ENCODE measurements at places on chromosomes 5 and 9. TPM values are rescaled to one million over a fixed set of nuclear protein-coding genes. Genes with fewer than 3 reads are reported as not detected.

Gene POLR3G
- 2.1 TPM for total RNA-seq

Gene IFNA1
- total RNA-seq = not detected

Gene PCDHGA7
- total RNA-seq = 0.41 TPM

Gene ADGRD2
- not detected for total RNA-seq

- H3K27ac ChIP-seq = no peak overlapping the region
- DNase-seq = no peak
- H3K4me1 ChIP-seq = peaks cover 4% of the 10 kb centered on the region
- no peaks in the 10 kb centered on the region for H3K27me3 ChIP-seq
- no peaks in the 10 kb centered on the region for H3K36me3 ChIP-seq
These were observed 161.6 kb upstream of the CD180 start for GRCh38 chr5:67358186-67358585.

DNA sequence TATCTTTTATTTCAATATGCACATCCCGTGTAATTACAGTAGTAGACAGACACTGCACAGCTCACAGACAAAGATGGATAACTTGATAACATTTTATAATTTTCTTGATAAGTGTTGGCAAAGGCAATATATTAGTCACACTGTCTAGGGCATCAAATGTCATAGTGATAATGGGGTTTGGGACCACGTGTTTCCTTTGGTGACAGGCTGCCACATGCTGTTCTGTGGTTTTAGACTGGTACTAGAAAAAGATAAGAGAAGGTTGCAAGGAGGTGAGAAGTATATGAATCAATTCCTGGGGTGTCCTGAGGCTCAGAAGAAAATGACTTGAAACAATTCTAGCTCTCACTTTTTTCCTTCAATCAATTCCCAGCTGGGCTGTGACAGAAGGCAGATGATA lies 258.8 kb upstream of the CHD1 start:
- H3K36me3 ChIP-seq = no peaks in the 10 kb centered on the region
- no peaks in the 10 kb centered on the region for H3K27me3 ChIP-seq
- DNase-seq = no peak

DNA sequence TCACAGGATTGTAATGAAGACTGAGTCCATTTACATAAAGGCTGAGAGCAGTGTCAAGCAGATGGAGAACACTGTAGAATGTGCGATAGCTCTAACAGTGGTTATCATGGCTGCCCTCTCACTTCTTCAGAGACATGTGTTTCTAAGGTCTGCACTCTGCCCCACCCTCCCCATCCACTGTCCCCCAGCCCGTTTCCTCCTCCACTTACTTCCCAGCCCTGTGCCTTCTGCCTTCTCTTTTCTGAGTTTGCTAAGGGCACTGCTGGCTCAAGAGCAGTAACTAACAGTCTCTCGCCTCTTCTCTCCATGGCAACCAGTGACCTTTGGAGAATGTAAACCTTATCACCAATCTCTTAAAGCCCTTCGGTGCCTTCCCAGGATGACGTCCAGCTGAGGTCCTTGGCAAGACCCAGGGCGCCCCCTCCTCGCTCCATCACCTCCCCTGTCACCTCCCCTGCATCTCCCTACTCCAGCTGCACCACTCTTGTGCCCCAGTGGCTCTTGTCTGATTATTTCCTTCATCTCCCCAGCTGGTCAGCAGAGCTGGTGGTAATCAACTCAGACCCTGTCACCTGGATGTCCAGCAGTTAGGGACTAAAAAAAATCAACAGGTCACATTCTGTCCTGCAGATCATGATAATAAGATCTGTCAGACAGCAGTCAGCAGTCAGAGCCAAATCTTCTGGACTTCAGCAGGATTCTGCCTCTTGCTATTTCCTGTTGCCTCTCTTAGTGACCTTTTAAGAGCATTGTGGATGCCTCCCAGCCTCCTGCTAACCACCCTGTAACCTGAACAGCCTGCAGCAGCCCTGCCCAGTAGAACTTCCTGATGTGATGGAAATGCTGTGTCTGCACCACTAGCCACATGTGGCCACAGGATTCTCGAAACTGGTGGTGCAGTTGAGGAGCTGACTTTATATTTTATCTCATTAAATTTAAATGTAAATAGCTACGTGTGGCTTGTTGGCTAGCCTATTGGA lies 9.0 kb downstream of the FXN start:
- no peak for DNase-seq
- peaks cover 28% of the 10 kb centered on the region for H3K4me1 ChIP-seq
- peak overlapping the region; percentile 65 for H3K27ac ChIP-seq
- H3K36me3 ChIP-seq = peaks cover 8% of the 10 kb centered on the region
- H3K27me3 ChIP-seq = no peaks in the 10 kb centered on the region

DNA sequence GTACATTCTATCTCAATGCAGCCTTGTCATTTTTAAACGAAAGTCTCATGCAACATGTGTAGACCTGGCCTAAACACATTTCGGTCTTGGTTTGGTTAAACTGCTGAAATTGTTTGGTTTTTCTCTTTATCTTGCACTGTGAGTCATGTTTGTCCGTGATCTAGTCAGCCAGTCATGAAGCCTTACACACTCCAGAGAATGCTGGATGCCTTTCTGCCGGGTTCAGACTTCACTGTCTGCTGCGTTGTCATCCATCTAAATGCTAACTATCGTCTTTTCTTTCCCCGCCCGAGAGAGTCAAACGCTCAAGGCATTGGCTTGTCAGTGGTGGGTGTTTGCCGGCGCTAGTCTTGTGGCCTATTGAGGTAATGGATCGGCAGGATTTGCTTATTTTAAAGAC lies 1194.6 kb upstream of the WWC1 start:
- no peaks in the 10 kb centered on the region for H3K27me3 ChIP-seq
- no peak overlapping the region for H3K4me3 ChIP-seq
- no peak overlapping the region for H3K27ac ChIP-seq
- H3K36me3 ChIP-seq = no peaks in the 10 kb centered on the region

GRCh38 chr5:8720506-8720905 lies 825.4 kb downstream of the SEMA5A start:
- H3K4me1 ChIP-seq = peaks cover 7% of the 10 kb centered on the region
- H3K36me3 ChIP-seq = no peaks in the 10 kb centered on the region
- H3K4me3 ChIP-seq = no peak overlapping the region
- no peaks in the 10 kb centered on the region for H3K27me3 ChIP-seq
- H3K27ac ChIP-seq = no peak overlapping the region

DNA sequence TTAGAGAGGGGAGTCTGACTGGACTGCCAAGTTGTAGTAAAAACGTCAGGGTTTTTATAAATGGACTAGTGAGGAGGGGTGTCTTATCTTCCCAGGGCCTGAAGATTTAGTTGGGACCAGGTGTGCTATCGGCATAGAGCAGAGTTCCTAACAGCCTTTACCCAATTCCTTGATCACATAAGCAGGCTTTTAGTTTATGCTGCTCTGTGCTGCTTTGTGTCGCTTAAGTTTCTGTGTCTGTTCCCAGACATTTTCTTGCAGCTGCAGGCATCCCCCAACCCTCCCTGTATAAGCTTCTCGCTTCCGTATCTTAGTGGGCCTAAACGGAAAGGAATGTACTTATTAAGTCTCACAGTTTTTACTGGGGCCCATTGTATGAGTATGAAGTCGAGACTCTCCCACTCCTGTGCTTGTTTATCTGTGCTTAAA lies 2.6 kb upstream of the SMC5 start:
- H3K4me3 ChIP-seq = peak overlapping the region; percentile 60
- peaks cover 6% of the 10 kb centered on the region for H3K36me3 ChIP-seq
- peaks cover 45% of the 10 kb centered on the region for H3K4me1 ChIP-seq
- no peak for DNase-seq

DNA sequence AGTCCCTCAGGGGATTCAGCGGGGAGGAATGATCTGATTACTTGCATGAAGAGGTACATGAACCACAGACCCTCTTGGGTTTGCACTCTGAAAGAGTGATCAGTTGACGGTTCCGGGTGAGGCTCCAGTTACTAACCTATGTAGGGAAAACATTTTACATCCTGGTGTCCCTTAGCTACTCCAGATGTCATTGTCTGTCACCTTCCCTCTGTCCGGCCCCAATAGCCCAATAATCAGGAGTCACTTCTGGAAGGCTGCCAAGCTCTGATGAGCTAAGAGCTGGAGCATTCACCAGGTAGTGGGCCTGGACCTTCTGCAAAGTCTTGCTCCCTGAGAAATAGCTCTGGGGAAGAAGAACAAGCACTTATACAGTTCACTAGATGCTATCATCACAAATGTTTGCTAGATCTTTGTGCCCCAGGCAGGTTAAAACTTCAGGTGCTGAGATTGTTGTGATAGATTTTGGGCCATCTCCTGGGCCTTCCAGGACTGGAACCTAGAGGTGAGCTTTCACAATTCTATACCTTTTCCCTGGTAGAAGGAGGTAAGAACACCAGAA lies 64.5 kb downstream of the ENTREP1 start:
- no peaks in the 10 kb centered on the region for H3K27me3 ChIP-seq
- H3K36me3 ChIP-seq = no peaks in the 10 kb centered on the region
- H3K27ac ChIP-seq = no peak overlapping the region
- H3K4me3 ChIP-seq = no peak overlapping the region
- H3K4me1 ChIP-seq = peaks cover 12% of the 10 kb centered on the region

DNA sequence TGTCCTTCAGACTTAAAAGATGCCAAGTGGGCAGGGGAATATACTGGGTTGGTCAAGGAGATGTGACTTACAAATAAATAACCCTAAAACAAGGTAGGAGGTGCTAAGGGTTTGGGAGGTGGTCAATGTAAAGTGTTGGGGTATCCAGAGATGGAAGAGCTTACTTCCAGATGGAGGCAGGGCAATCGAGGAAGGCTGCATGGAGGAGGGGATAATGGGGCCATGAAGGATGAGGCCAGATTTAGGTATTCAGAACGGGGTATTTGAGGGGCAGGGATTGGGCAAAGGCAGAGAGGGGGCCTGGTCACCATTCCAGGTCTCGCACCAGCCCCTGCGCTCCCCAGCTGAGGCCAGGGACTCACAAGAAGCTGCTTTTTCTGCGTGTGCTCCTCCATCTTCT lies 57.9 kb upstream of the FBXW11 start:
- peaks cover 10% of the 10 kb centered on the region for H3K4me1 ChIP-seq
- H3K36me3 ChIP-seq = peaks cover 17% of the 10 kb centered on the region
- H3K27me3 ChIP-seq = no peaks in the 10 kb centered on the region
- H3K27ac ChIP-seq = no peak overlapping the region
- no peak for DNase-seq

DNA sequence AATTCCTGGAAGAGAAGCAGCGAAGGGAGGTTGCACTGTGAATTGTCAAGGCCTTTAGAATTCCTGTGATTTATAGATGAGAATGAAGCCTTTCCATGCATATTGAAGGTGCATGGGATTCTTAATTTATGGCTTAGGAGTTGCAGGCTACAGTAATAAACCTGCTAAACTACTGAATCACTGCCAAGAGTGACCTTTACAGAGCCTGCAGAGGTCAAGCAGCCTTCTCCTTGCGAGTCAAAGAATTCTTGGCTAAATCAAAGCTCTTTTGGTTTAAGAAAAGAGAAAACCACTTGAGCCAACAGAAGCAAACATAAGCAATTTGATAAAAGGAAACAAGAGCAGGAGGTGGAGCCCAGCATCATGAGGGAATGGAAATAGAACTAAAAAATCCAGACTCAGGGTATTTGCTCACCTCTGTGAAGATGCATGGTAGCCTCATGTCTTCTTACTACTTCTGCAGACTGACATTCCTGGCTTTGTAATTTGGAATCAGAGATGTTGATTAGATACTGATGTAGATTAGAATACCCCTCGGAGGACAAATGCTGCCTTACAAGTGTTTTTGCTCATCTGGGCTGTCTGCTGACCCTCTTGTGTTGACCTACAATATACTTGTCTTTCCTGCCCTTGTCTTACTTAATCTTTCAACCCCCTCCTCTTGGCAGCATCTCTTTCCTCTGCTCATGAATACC lies 90.3 kb upstream of the IFNK start:
- H3K4me1 ChIP-seq = peaks cover 54% of the 10 kb centered on the region
- H3K27me3 ChIP-seq = no peaks in the 10 kb centered on the region

DNA sequence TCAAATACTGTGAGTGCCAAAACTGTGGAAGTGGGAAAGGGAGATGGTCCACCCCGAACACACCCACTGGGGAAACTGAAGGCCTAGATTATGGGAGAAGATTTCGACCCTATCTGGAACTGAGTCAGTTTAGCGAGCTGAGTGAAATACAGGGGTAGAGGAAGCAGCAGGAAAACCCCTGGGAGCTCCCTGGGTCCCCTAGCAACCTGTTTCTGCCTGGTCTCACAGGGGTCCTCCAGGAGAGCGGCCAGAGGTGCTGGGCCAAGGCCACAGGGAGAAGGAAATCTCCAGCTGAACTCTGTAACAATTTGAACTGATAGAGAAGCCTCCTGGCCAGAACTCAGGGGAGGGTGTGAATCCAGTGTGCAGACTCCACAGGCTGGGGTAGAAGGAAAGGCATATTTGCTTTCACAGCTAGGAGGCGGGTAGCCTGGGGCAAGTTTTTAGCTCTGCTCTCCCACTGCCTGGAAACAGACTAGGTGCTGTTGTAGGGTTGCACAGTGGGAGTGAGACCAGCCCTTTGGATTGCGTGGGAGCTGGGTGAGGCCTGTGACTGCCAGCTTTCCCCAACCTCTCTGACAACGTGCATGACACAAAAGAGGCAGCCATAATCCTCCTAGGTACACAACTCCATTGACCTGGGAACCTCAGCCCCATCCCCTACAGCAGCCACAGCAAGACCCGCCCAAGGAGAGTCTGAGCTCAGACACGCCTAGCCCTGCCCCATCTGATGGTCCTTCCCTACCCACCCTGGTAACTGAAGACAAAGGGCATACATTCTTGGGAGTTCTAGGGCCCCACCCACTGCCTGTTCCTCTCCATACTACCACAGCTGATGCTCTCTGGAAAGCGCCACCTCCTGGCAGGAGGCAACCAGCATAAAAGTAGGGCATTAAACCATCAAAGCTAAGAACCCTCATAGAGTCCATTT lies 78.8 kb upstream of the GPBP1 start:
- H3K36me3 ChIP-seq = peaks cover 7% of the 10 kb centered on the region
- no peak overlapping the region for H3K4me3 ChIP-seq
- H3K27ac ChIP-seq = peak overlapping the region; percentile 4
- no peaks in the 10 kb centered on the region for H3K4me1 ChIP-seq

DNA sequence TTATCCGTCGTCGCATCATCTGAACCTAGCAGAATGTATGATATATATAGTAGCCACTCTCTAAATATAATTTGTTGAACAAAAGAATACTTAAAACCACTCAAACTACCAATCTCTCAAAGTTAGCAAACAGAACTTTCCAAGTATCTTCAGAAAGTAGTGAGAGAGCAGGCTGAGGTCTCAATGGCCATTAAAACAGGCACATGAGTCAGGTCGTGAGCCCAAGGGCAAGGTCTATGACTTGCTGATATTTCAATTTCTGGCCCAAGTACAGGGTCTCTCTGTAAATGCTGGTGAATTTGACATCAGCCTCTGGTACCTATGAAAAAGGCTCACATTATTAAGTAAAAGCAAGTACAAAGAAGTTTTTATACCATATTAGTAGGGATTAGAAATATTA lies 95.1 kb downstream of the GPR21 start:
- peaks cover 9% of the 10 kb centered on the region for H3K36me3 ChIP-seq
- H3K27me3 ChIP-seq = no peaks in the 10 kb centered on the region
- H3K4me1 ChIP-seq = peaks cover 8% of the 10 kb centered on the region
- no peak overlapping the region for H3K27ac ChIP-seq
- H3K4me3 ChIP-seq = no peak overlapping the region

- DNase-seq = no peak
- H3K4me1 ChIP-seq = peaks cover 2% of the 10 kb centered on the region
- H3K36me3 ChIP-seq = peaks cover 34% of the 10 kb centered on the region
- no peak overlapping the region for H3K4me3 ChIP-seq
These were observed 51.0 kb downstream of the FER start for GRCh38 chr5:108798513-108799265.

- peaks cover 23% of the 10 kb centered on the region for H3K4me1 ChIP-seq
- no peaks in the 10 kb centered on the region for H3K27me3 ChIP-seq
- H3K4me3 ChIP-seq = no peak overlapping the region
- no peak for DNase-seq
- H3K27ac ChIP-seq = no peak overlapping the region
These were observed 68.6 kb downstream of the EPB41L4B start for GRCh38 chr9:109252291-109252690.
